ENCODE measurements at places on chromosomes 11 and 22. TPM values are rescaled to one million over a fixed set of nuclear protein-coding genes. Genes with fewer than 3 reads are reported as not detected.

- no peak for DNase-seq
Observed at GRCh38 chr11:128520888-128521681, 66.3 kb downstream of the ETS1 start.

APOBEC3C gene
- total RNA-seq = 25.3 TPM

DNA sequence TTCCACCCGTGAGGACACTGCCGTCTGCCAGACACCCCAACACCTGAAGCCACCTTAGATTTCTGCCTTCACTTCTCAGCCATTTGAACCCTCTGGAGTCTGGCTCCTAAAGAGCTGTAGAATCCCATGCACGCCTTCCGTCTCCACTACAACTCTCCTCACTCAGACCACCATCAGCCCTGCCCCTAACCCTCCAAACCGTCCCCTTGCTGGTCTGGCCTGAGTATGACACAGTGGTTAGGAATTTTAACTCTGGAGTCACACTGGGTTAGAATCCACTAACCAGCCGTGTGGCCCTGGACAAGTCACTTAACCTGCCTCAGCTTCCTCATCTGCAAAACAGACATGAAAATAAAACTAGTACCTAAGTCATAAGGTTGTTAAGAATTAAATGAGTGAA is 3.0 kb downstream of the CNIH2 start:
- no peak for DNase-seq

GRCh38 chr11:75475767-75476650 is 43.0 kb upstream of the KLHL35 start:
- no peak for DNase-seq

NXPE2 gene
- total RNA-seq = not detected

CASTOR1 gene
- total RNA-seq = 15.9 TPM
